ENCODE measurements at places on chromosomes 11 and 22.

GRCh38 chr11:36108881-36109589 is 165.2 kb downstream of the LDLRAD3 start:
- DNase-seq = no peak

DNA sequence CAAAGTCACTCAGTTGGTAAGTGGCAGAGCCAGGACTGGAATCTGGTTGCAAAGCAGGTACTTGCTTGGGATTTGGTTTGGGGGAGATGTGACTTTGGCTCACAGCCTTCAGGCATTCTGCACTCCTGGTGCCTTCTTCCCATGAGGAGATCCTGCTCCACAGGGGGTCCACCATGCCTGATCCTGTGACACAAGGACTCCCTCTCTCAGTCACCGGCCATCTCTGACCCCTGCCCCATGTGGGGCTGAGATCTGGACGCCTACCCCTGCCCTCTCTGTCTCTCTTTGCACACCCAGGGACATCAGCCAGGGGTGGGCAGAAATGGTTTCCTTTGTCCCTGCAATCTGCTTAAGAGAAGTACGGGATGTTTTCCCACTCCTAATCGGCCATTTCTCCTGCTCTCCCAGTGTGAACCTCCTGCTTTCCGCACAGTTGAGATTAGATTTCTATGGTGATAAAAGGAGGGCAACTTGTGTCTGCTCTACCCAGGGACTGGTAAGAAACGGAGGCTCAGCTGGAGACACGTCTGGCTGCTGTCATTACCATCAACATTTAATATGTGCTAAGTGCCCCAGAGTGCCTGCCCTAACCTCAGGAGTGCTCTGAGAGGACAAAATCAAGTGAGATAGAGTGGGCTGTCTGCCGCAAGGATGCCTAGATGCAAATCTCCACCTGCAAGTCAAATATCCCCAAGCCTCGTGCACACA is 11.1 kb upstream of the FXYD6 start:
- no peak for DNase-seq

- no peak for DNase-seq
Observed at GRCh38 chr11:107666911-107667613, 44.8 kb downstream of the SLN start.

DNA sequence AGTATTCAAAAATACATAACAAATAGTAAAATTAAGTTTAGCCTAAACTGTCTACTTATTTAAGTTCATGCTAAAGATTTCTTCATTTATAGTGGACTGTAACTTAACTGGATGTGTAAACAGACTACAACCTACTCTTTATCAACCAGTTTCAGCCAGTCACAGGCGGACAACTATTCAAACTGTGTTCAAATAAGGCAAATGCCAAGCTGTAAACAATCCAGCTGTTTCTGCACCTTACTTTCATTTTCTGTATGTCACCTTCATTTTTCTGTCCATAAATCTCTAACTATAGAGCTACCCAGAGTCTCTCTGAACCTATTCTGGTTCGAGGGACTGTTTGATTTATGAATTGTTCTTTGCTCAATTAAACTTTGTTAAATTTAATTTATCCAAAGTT is 992.8 kb downstream of the DLG2 start:
- DNase-seq = no peak

- DNase-seq = no peak
Observed at GRCh38 chr11:35365961-35366360, 53.4 kb downstream of the SLC1A2 start.

GRCh38 chr22:37274380-37274862 is 7.9 kb upstream of the CYTH4 start:
- DNase-seq = peak; percentile 75

DNA sequence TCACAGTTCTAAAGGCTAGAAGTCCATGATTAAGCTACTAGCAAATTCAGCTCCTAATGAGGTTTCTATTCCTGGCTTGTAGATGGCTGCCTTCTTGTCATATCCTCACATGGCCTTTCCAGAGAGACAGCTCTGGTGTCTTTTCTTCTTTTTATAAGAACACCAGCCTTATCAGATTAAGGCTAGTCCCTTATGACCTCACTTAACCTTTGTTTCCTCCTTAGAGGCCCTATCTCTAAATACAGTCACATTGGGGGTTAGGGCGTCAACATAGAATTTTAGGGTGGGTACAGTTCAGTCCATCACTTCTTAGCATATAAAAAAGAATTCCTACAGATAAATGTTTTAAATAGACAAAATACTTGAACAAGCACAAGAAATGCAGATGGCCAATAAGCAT is 18.2 kb upstream of the CLPB start:
- no peak for DNase-seq
